ENCODE measurements at places on chromosomes 12 and 14.

GRCh38 chr12:3161861-3162260 is 84.7 kb downstream of the TSPAN9 start:
- no peak for DNase-seq

- DNase-seq: no peak
Measured at GRCh38 chr12:100545092-100545491, 28.4 kb upstream of the GAS2L3 start.

DNA sequence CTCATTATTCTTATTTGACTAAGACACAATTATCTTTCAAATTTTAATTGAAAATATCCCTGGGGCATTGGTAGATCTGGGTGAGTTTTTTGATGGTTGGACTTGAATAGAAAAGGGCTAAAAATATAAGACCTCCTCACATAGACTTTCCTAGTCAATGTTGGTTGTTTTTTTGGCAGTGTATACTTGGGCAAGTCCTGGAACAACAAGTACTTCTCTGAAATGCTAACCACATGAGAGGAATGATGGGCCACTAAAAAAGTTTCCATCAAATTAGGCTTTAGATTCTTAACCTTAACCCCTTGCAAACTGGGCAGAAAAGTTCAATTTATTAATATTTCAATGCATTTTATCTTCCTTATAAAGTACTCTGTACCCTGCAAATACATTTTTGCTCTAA is 97.6 kb downstream of the FGD4 start:
- DNase-seq: no peak

GRCh38 chr14:55274751-55275150 is 3.5 kb downstream of the FBXO34 start:
- no peak for DNase-seq

GRCh38 chr14:76456891-76457586 is 81.1 kb downstream of the ESRRB start:
- DNase-seq: no peak

- DNase-seq: no peak
Measured at GRCh38 chr14:79721399-79722084, 489.8 kb downstream of the DIO2 start.

- DNase-seq: no peak
Measured at GRCh38 chr12:80059102-80059501, 40.2 kb upstream of the OTOGL start.

DNA sequence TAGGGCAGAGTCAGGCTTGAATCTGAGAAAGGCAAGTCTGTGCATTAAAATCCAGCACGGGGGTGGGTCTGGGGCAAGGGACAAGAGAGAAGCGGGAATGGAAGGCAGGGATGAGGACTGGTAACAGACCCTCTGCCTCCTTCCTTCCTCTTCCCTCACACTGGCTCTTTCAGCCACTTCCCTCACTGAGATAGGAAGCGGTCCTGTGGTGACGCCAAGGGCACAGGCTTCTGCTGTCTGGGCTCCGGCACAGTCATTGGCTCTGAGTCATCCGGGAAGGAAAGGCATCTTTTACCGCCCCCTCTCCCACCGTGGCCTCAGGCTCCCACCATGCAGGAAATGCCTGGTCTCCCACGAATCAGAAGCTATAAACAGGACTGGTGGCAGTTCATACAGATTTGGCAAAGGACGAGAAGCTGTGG is 70.2 kb downstream of the ETV6 start:
- no peak for DNase-seq

- DNase-seq: peak; percentile 17
Measured at GRCh38 chr14:57957441-57957840, 91.5 kb upstream of the SLC35F4 start.

GRCh38 chr14:104868811-104869572 is 3.9 kb downstream of the CEP170B start:
- DNase-seq: no peak

- no peak for DNase-seq
Measured at GRCh38 chr14:103423050-103423461, 37.8 kb downstream of the MARK3 start.

DNA sequence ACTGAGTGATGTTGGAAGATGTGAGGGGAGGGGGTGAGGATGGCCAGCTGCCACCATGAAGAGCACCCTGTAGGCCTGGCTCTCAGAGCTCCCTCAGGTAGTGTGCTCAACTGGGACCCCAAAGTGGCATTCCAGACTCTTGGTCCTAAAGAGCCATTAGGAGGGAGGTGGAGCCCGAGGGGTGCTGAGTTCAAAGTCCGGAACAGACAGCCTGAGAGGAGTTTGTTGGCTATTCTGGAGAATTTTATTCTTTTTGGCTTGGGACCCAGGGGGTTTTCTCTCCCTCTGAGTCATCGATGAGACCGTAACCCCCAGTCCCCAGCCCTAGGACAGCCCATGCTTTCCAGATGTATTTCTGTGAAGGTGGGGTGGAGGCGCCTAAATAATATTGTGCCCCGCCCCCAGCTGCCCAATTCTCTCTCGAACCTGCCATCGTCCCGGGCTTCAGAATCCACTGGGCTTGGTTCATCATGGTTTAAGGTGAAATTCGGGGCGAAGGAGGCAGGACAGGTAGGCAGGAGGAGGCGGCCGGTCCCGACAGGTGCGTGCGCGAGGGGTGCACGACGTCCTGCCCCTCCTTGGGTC is 690 bp upstream of the RBP5 start:
- no peak for DNase-seq

- no peak for DNase-seq
Measured at GRCh38 chr12:111355201-111355925, 13.5 kb downstream of the PHETA1 start.

- no peak for DNase-seq
Measured at GRCh38 chr12:1796515-1797010, 23.8 kb upstream of the LRTM2 start.

DNA sequence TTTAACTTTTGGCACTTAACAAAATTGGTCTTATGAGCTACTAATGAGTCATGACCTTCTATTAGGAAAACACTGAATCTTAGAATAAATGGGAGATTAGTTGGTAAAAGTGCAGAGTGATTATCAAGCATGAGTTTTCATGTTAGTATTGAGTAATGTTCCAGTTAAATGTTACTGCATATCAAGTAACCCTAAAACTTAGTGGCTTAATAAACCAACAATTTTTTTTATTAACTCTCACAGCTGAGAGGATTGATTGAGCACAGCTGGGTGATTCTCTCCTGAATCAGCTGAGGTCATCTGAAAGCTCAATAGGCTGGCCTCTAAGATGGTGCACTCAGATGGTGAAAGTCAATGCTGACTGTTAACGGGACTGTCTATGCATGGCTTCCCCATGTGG is 248.6 kb downstream of the BCL11B start:
- DNase-seq: no peak

DNA sequence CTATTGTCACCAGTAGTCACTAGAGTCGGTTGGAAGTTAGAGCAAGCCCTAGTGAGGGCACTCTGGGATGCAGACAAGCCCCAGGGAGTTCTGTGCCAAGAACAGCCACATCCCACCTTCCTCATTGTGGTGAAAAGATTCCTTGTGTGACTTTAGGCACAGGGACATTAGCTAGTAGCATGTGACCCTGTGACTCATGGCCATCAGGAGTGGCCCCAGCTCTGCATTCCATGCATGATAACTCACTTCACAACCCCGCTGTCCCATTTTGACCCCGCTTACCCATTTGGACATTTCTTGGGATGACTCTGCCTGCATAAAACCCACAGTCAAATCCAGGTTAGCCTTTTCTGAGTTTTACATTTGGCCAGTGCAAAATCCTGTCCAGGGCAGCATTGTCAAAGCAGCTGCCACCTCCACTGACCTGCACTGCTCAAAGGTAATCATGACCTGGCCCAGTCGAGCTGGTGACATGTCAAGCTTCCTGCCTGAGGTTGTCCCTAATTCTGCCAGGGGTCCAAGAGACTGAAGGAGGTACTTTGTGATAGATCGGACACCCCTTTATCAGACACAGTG is 430.5 kb downstream of the DPF3 start:
- DNase-seq: no peak

- no peak for DNase-seq
Measured at GRCh38 chr14:102525929-102526497, 16.4 kb upstream of the ANKRD9 start.

- peak; percentile 92 for DNase-seq
Measured at GRCh38 chr12:111636209-111636945, 37.3 kb upstream of the ATXN2 start.

DNA sequence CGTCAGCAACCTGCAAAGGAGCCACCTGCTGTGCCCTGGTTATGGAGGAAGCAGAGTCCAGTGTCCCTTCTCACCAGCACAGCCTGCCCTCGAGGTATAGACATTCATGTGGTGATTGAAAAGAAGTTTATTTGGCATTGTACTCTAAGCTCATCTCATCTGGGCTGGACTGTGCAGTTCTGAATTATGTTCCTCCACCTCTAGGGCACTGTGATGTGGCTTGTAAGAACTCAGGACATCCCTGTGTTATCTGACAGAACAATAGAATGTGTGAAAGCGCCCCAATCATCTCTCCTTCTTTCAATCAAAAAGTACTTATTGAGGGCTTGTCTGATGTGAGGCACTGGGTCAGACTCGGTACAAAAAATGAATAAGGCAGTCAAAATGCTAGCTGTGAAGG is 140.1 kb downstream of the DHRS2 start:
- no peak for DNase-seq

GRCh38 chr12:58030566-58031279 is 89.4 kb downstream of the ATP23 start:
- DNase-seq: no peak

GRCh38 chr14:49982082-49982481 is 89.2 kb downstream of the ARF6 start:
- DNase-seq: no peak

DNA sequence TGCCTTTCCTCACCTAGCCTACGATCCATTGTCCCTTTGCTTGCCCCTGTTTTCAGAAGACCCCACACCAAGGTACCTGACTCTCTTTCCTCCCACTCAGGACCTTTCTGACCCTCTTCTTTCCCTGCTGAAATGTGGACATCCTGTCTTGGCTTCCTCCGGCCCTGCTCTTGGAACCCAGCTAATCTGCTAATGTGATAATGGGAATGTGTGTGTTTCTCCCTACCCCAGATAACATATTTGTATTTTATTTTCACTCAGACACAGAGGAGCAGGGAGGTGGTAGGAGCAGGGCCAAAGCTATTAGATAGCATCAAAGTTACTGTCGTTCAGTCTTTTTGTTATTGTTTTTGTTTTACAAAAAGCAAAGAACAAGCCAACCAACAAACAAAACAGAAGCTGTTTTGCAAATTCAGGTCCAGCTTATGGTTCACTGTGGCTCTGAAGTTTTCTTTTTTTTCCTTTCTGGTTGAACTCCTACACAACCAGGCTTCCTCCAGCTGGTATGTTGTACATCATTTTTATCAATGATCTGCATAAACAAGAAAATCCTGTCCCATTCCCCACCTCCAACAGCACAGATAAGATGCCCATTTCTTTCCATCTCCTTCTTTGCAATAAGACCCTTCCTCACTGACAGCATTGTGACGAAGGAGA is 137.3 kb downstream of the C12orf75 start:
- DNase-seq: no peak

DNA sequence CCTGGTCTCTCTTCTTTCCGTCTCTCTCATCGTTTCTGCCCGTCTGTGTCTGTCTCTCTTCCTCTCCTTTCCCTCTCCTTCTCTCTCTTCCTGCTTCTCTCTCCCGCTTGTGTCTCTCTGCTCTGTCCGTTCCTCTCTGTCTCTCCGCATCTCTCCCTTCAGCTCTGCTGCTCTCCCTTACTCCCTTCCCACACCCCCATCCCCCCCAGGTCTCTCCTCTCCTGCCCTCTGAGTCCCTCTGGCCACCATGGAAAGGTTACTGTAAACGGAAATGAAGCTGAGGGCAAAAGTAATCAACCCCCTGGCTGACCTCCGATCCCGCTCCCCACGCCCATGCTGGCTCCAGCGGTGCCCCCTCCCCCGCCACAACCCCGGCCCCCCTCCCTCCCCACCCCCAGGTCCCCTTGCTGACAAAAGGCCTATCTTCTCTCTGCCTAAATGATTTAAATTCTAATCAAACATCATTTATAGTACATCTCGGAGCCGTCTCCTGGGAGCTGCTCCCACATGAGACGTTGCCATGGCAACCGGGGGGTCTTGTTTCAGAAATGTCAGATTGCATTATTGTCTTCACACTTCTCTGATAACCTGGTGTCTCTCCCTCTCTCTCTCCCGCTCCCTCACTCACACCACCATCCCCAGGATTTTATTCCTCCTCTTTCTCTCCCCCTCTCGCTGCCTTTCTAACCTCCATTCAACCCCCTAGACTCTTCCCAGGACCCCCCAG is 203.8 kb downstream of the RBM19 start:
- DNase-seq: no peak

GRCh38 chr14:104882991-104883660 is 18.1 kb downstream of the CEP170B start:
- DNase-seq: no peak

- DNase-seq: no peak
Measured at GRCh38 chr12:19856389-19856788, 417.1 kb downstream of the AEBP2 start.

- DNase-seq: no peak
Measured at GRCh38 chr12:29024117-29024516, 125.0 kb upstream of the FAR2 start.

DNA sequence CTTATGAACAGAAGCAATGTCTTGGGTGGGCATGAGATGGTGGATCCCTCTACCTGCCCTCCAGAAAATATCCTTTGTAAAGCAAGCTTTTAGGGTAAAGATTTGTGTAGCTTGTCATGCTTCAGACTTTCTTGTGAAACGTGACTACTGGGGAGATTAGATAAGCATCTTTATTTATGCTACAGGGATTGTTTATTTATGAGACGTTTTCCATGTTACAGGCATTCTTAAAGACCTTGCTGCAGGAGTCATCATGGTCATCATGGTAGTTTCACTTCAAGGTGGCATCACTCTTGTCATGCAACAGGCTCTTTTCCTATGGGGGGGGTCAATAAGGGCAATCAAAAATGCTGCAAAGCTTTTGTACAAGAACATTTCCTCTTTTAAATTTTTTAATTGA is 8.2 kb upstream of the MIS18BP1 start:
- DNase-seq: no peak

GRCh38 chr12:123815968-123816367 is 53.9 kb downstream of the DNAH10 start:
- DNase-seq: no peak

GRCh38 chr14:72800848-72801370 is 93.0 kb downstream of the DPF3 start:
- DNase-seq: no peak

DNA sequence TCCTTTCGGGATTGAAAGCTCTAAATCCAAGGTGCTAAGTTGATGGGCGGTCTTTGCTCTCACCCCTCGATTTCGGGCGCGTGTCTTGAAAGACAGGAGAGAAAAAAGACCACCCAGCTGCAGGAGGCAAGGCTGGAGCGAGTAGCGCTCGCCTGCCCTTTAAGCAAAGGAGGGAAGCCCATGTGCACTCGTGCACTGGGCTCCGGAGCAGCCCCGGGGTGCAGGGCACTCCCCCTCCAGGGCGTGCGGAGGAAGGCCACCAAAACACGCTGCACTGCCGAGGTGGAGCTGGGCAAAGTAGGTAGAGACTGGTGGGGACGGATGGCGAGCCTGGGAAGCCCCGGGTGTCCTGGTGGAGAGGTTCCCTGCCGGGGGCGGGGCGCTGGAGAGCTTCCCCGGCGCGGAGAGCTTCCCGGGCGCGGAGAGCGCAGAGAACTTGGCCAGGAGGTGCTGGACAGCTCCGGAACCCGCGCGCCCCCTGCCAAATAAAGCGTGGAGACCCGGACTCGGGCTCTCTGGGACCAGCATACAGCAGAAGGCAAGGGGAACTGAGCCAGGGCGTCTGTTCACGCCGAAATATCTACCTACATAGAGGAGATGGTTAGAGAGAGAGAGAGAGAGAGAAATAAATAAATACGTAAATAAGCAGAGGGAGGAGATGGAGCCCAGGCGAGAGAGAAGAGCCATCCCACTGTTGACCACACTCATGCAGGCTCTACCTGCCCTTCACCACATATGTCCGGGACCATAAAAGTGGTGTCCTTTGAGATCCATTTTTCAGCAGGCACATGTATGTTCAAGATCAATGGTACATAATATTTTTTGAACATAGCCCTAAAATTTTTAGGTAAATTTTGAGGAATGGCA is 662 bp upstream of the NELL2 start:
- DNase-seq: no peak

All from esophagus muscularis mucosa (tissue), 4 donors.